ENCODE measurements at places on chromosomes 2 and 18. TPM values are rescaled to one million over a fixed set of nuclear protein-coding genes. Genes with fewer than 3 reads are reported as not detected.

GRCh38 chr2:3162442-3163077 lies 215.1 kb downstream of the EIPR1 start:
- DNase-seq: no peak

DNA sequence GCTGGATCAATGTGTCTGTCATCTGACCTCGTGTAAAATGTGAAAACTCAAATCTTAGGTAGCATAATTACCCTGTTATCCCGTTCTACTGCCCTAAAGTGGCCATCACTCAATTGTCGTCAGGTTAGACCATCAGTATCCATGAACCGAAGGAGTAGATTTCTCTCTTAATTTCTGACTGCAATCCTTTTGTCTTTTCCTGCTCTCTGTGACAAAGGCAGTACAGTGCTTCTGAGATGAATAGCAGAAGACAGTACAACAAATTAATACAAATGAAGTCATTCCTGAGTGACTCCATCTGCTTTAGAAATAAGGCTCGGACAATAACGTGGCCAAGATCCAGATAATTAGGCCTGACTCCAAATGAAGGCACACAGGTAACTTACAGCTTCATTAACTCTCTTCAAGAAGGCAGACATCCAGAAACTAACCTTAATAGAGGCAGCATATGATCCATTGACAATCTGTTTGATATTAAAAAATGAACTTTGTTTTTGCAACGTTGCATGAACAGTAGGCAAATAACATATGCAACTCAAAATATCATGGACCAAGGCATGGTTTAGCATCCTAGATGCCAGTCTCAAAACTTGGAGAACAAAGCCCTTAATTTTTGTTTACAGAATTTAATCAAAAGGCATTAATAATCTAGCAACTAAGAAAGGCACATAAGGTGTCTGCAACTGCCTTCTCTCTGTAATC lies 96.7 kb upstream of the CDH20 start:
- no peak for DNase-seq

DNA sequence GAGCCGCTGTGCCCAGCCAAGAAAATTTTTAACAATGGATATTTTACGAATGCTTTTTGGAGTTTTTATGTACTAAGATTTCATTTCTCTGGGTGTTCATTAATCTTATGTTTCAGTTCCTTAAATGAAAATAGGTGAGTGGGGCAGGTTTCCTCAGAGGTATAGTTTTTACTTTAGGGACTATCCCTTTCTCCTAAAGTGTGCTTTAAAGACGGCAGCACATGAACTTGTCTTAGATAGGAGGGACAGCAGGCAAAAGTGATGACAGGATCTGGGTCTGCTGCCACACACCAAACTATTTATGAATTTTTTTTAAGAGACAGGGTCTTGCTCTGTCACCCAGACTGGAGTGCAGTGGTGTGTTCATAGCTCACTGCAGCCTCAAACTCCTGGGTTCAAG lies 8.0 kb upstream of the REL start:
- DNase-seq: no peak

- DNase-seq: no peak
These were observed 110.9 kb downstream of the GALR1 start for GRCh38 chr18:77360315-77361190.

EIF5B gene
- total RNA-seq: 118 TPM

DNA sequence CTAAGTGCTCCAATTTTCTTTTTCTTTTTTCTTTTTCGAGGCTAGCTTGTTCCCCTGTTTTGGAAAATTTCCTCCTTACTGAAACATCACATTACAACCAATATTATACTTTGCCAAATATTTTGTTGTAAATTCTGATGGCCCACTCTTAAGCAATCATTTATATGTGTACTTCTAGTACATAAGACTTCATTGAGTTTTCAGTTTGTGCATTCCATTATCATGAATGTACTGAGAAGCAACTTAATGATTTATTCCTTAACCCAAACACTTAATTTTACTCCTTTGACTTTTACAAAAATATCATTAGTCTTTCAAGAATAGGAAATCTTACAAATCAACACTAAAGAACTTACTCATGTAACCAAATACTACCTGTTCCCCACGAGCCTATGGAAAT lies 242.4 kb downstream of the ARHGAP15 start:
- peak; percentile 57 for DNase-seq

GCG gene
- not detected for total RNA-seq

- peak; percentile 33 for DNase-seq
These were observed 229.2 kb downstream of the SLC4A3 start for GRCh38 chr2:219856602-219857001.

DNA sequence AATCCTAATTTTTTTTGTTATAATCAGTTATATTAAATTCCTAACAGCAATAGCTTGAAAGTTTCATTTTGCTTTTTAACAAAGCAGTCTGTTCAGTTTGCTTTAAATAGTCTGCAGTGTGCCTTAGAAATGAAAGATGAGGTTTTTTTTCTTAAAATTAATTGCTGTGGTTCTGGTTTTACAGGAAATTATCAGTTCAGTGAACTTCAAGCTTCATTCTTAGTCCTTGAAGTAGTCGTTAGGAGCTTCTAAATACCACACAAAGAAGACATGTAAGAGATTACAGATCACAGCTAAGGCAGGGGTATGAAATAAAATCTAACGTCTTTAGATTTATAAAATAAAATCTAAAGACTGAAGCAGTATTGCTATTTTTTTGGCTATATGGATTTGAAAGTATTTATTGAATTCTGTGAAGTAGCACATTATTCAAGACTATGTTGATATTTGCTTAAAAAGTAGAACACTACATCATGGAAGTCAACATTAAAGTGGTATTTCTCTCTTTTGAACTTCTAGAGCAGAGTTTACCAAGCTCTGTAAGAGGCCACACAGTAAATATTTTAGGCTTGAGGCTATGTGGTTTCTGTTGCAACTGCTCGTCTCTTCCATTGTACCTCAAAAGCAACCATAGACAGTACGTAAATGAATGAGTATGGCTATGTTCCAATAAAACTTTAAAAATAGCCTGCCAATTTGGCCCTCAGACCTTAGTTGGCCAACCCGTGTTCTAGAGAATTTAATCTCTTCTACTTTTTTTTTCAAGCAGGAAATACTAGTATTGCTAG lies 81.5 kb upstream of the STON1 start:
- peak; percentile 82 for DNase-seq

DNA sequence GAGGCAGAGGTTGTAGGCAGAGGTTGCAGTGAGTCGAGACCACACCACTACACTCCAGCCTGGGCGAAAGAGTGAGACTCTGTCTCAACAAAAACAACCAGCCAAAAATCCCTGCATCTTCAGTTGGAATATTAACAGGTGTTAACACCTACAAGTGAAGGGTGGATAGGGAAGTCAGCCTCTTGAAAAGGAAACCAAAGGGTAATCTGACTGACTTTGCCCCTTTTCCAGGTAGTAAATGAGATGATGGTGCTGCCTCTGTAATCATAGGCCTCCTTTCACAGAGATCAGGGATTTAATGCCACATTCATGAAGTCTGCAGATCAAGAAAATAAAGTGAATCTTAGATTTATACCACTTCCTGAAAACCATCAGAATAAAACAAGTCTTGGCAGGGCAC lies 133.6 kb downstream of the GALNT1 start:
- no peak for DNase-seq

- no peak for DNase-seq
These were observed 362.5 kb downstream of the ERBB4 start for GRCh38 chr2:212176151-212176550.

GRCh38 chr18:35026407-35027061 lies 14.7 kb upstream of the MAPRE2 start:
- DNase-seq: no peak

DNA sequence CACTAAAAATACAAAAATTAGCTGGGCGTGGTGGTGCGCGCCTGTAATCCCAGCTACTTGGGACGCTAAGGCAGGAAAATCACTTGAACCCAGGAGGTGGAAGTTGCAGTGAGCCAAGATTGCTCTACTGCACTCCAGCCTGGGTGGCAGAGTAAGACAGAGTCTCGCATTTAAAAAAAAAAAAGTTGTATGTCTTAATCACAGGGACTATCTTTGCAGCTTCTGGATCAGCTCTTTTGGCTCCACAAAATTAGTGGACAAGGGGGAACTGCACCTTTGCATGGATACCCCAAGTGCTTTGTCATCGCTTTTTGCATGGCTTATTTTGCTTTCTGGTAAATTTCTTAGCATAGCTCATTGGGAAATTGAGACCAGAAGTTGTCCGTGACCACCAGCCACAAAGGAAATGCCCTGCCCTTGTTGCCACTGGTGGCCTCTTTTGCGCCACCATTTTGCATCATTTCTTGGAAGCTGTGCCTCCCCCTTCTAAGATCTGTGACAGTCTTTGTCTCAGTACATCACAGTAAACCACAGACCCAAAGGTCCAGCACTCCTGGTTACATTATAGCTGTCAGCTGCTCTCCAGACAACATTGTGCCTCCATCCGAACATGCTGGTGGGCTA lies 43.9 kb upstream of the PCBP1 start:
- DNase-seq: no peak

GRCh38 chr18:8994603-8995002 lies 107.9 kb upstream of the NDUFV2 start:
- peak; percentile 55 for DNase-seq

BOLL gene
- total RNA-seq: not detected

- DNase-seq: no peak
These were observed 110.4 kb upstream of the PARD3B start for GRCh38 chr2:204434660-204435462.
